ENCODE measurements at places on chromosomes 2 and 18.
A peak's percentile ranks its signal among the peaks of the same experiment; 100 is the strongest.

DNA sequence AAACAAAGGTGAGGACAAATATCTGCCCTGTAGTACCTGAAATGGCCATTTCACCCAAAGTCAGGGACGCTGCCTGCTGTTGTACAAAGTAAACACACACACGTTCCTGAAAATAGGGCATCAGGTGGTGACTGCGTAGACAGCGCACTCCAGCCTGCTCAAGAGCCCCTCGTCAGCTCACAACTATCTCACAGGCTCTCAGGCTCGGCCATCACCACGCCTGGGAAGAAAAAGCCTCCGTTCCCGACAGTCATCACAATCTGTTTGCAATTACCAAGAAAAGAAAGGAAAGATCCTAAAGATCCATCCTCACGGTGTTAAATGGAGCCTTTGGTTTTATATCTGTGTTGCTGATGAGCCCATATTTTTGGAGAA is 230.2 kb downstream of the ZNF516 start:
- no peak for DNase-seq

DNA sequence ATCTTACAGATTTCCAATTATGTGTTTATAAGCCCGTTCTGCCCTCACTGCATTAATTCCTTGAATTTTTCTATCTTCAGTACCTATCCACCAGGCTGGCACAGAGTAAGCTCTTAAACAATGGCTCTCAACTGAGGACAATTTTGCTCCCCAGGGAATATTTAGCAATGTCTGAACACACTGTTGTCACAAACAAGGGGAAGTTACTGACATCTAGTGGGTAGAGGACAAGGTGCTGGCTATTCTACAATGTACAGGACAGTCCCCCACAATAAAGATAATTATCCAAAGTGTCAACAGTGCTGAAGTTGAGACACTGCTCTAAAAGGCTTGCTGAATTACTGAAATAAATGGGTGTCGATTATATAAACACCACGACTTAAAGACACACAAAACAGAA is 5.0 kb downstream of the NDUFS1 start:
- no peak for DNase-seq

DNA sequence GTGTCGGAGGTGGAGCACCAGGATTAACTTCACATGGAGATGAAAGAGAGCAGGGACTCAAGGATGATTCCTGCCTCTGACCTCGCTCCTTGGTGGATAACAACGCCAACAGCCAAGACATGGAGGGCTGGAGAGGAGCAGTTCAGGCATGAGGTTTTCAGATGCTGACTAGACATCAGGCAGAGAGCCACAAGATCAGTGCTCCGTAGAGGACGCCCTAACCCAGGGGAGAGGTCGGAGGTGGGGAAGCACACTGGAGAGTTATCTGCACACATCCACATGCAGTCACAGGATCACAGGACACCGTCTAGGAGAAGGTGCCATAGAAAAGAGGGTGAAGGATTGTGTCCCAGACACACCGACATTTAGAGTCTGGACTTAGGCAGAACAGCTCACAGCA is 344.3 kb downstream of the EIPR1 start:
- no peak for DNase-seq

DNA sequence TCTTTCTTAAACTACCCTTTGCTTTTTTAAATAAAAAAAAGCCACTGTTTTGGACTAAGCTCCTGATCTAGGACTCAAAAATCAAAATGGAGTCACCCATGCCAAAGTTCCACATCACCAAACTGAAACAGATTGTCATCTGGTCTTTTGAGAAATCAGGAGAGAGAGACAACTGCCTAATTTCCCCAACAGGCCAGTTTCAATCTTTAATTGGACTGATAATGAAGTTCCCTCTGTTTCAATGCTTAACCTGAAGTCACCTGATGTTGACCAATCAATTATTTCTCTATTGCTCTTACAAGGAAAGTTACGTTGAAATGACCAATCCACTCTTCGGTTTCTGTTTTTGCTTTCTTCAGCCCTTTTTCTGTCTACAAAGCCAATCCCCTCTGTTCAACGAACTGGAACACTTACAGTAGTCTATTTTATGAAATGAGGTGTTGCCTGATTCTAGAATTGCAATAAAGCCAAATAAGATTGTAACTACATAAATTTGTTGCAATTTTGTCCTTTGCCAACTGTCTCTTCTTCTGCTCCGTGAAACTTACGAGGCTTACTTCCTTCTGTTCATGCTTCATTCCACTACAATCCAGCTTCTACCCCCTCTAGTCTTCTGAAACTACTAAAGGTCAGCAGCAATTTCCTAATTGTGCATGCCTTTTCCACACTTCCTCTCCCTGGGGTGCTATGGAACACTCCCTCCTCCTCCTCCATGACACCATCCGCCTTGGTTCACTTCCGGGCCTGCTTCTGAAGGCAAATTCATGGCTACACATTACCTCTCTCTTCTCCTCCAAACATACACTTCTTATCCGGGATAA is 95.2 kb upstream of the CD302 start:
- DNase-seq: no peak

DNA sequence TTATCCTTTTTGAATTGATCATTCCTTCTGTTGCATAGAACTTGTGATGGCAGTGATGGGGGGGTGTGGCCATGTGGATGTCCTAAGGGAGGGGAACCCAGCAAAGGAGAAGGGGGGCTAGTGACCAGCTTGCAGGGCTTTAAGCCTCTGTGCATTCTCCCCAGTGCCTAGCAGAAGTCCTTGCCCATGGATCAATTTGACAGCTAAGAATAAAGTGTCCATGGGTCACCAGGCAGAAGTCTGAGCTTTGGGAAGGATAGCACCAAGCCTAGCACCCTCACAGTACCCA is 39.6 kb upstream of the FAM136A start:
- DNase-seq: no peak

DNA sequence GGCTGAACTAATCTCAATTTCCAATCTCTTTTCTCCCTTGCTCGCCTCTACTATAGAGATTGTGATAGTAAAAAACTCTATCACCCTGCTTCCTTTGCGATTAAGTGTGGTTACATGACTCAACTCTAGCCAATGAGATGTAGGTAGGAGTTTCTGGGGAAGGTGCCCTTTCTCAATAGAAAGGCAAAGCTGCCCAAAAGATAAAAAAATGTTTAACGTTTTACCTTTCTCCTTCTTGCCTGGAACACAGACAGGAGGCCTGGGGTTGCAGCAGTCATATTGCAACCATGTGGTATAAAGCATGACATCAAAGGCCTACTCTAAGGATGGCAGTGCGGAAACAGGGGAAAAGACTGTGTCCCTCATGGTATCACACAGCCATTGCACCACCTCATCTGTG is 31.5 kb downstream of the TMEM37 start:
- no peak for DNase-seq

DNA sequence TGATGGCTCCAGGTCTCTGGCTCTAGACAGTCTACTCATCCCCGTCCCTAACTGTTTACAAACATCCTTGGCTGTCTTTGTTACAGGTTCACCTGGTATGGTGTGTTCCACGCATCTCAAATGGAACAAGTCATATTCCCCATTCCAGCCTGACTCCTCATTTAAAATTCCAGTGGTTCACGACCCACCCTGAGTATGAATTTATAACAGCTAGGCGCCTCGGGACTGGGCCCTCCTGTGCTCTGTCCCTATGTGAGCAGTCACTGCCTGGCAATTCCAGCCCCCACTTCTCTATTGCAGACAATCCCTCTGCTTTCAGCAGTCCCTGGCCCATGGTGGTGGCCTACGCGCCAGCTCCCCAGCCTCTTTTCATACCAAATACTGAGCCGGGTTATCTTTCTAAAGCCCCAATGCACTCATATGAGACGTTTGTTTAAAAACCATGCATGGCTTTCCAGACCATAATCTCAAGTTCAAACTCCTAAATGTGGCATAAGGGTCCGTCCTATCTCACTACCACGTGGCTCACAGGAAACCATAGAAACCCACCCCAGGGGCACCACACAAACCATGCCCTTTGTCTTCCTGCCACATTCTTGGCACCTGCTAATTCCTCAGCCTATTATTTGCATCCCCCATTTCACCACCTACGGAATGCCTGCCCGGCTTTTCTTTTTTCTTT is 1.6 kb downstream of the SERPINB8 start:
- no peak for DNase-seq

DNA sequence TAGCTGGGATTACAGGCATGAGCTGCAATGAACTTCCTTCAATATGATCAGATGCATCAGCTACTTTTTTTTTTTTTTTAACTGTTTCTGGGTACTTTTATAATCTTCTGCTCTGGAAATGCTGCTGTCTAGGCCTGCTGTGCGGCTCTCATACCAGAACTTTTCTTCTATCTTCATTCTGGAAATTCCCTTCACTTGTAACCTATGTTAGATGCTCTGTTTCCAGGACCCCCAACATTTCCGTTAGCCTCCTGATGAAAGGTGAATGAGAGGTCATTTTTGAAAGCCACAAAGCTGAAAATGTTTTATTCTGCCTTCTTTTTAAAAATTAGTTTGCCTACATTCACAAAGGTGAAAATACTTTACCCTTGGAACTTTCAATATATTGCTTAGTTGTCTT is 8.6 kb downstream of the AGFG1 start:
- no peak for DNase-seq

DNA sequence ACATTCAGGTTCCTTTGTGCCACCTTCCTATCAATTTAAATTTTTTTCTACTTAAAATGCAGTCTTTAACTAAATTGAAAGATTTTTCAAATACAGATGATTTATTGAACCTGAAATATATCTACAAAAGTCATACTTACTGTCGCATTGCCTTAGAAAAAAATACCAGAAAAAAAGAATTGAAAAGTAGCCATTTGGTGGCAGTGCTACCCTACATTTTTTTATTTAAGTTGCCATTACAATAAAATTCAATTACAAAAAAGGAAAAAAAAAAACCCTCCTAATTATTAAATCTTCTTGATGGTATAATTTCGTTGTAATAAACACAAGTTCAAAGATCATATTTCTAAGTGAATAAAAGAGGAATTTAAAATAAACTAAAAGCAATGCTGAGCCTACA is 43.4 kb downstream of the DSC3 start:
- DNase-seq: no peak

GRCh38 chr2:108288534-108289106 is at the start of gene SULT1C2:
SULT1C2 (plus strand) TSS chr2:108288895; CDS start chr2:108293668, 4,773 bp downstream.
- DNase-seq: no peak

- DNase-seq: no peak
Observed at GRCh38 chr2:27379836-27380625, 503 bp downstream of the ZNF513 start.

DNA sequence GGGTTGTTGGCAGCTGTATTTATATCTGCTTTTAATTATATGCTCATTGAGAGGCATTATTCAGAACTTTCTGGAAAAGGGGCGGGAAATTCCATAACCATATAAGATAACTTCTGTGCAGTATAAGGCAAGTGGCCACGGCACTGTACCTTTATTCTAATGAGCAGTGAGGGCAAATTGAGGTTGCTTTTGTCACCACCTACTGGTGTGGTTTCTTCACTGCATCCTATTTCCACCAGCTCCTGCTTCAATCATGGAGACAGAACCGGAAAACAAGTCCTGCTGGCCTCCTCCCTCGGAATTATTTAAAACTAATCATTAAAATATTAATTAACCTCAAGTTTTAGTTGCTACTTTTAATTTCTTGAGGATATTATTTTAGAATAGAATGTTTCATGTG is 759.4 kb downstream of the CBLN2 start:
- DNase-seq: peak; percentile 20

DNA sequence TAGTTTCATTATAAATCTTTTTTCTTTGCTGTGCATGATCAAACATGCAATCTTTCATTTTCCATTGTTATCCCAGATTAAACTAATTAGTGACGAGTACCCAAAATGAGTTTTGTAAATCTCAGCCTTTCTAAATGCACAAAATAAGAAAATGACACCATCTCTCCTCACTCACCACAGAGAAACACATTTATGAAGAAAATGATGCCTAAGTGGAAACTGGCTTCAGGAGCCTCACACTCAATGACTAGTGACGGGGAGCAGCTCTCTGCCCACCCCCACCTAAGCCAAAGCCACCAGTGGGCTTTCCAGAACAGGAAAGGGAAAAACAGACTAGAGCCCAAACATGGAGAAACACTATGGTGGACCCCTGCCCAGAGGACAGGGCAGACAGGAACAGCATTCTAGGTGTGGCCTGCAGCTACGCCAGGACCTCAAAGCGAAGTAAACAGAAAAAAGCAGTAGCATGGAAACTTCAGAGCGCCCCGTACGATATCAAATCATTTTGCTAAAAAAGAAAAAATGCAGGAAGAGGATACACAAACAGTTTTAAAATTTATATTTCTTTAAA is 113.5 kb downstream of the RBMS1 start:
- DNase-seq: no peak

DNA sequence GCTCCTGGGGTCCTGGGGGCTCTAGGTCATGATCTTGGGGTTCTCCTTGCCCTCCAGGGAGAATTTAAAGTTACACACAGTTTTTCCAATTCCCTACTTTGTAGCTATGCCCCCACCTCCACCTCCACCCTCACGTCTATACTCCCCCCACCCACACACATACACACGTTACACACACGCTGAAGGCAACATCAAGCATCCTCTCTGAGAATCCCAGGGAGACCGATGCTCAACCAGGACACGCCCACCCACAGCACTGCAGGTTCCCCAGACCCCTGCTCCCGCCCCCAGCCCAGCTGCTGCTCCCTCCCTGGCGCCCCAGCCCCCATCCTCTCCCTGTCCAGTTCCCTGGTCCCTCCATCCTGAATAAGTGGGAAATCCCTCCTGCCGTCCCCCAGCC is 6.4 kb upstream of the TNS1 start:
- DNase-seq: no peak

DNA sequence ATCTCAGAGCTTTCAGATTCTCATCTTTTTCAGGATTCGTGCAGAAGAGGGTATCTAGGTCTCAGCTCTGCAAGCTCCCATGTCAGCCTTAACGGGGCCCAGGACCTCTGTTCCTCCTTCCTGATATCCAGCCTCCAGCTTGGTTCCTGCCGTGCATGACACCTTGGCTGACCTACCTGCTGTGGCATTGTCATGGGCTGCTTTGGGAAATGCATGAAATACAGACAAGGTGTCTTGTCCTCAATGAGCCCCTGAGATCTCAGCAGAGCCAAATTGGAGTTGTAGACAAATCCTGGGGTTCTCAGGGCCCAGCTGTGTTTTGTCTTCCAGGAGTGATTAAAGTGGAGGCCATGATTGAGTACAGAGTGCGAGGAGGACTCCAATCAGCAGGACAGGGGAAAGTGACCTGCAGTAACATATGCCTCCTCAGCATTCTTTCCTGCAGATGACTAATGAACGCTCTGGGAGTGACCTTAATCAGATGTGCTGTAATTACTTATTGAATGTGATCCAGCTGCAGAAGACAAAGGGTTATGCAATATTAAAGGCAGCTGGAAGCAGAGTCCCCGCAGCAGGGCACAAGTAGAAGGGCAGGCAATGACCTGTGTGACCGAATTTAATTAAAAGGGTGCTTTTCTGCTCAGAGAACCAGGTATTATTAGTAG is 141.1 kb downstream of the CCBE1 start:
- no peak for DNase-seq

- DNase-seq: no peak
Observed at GRCh38 chr2:178807227-178808008, at the start of gene TTN. TTN (minus strand) TSS chr2:178807423; CDS start chr2:178804642, 2,781 bp downstream.

DNA sequence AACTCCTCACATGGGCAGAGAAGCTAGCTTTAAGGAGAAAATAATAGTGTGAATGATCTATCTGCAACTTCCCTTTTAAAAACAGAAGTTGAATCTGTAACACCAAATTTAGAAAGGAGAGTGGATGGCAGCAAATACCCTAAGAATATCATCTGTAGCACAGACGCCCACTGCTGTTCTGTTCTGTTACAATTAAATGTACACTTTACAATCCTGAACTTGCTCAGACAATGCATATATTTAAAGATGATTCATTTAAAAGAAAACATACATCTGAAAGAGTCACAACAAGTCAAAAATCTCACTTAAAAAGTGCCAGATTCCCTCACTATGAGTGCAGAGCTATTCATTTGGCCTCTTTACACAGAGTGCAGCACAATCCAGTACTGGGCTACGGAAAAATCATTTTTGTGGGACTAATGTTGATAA is 8.0 kb upstream of the SERTAD2 start:
- no peak for DNase-seq

Measured in RPMI8226 (cell line).